H54 (cell line): ENCODE measurements at places on chromosomes 12 and 14.

- no peak for DNase-seq
Observed at GRCh38 chr12:70719672-70720420, 82.6 kb upstream of the PTPRB start.

- no peak for DNase-seq
Observed at GRCh38 chr12:27973487-27973890, 956 bp upstream of the PTHLH start.

GRCh38 chr12:109735051-109735521 lies 21.5 kb downstream of the FAM222A start:
- DNase-seq = no peak

- DNase-seq = no peak
Observed at GRCh38 chr14:103560691-103561090, 1.8 kb downstream of the BAG5 start.

DNA sequence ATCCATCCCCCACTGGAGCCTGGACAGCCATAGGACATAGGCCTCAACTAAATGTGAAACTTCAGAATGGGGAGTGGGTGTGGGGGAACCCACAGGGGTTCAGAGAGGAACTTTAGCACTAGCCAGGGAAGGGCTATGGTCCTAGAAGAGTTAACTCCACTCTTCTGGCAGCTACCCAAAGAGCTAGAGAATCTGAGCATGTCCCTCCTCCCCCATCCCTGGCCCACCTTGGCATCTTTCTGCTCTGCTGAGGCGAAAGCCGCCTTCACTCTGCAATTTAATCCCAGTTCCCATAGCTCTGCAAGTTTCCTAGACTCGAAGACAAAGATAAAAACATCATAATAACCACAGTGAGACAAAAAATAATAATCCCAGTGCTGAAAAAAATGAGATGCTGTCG lies 214.7 kb upstream of the RTL1 start:
- DNase-seq = no peak

GRCh38 chr12:18280728-18281127 lies 19.4 kb downstream of the PIK3C2G start:
- DNase-seq = no peak

DNA sequence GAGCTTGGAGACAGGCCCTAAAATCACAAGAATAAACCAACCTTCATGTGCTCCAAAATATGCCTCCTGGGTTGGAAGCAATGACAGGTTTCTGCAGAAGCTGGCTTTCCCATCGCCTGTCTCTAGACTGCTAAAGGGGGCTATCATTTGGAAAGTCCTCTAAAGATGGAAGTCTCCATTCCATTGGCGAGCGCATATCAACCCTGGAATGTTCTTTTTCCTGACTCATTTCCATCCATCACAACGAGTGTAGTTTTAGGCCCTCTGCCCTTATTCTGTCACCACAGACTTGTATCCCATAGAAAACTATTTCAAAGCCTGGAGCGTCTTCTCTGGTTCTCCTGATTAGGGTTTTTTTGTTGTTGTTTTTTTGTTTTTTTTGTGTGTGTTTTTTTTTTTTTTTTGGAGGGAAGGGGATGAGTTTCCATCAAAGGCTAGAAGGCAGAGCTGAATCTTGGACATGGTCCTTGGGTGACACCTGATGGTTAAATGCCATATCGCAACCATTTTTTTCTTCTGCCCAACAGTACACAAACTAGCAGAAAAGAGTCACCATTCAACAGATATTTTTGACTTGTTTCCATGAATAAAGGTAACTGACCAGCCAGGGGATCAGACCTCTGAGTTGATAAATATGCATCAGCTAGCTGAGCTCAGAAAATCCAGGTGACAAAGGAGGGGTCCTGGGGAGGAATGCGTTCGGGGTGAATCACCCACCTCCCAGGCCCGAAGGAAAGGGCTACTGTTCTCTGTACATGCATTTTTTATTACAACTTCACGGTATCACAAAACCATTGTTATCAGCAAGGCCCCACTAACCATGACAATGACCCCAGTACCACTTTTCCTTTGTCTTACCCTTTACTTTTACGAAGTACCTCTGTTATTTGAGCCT lies 40.5 kb downstream of the KCNA5 start:
- DNase-seq = no peak

DNA sequence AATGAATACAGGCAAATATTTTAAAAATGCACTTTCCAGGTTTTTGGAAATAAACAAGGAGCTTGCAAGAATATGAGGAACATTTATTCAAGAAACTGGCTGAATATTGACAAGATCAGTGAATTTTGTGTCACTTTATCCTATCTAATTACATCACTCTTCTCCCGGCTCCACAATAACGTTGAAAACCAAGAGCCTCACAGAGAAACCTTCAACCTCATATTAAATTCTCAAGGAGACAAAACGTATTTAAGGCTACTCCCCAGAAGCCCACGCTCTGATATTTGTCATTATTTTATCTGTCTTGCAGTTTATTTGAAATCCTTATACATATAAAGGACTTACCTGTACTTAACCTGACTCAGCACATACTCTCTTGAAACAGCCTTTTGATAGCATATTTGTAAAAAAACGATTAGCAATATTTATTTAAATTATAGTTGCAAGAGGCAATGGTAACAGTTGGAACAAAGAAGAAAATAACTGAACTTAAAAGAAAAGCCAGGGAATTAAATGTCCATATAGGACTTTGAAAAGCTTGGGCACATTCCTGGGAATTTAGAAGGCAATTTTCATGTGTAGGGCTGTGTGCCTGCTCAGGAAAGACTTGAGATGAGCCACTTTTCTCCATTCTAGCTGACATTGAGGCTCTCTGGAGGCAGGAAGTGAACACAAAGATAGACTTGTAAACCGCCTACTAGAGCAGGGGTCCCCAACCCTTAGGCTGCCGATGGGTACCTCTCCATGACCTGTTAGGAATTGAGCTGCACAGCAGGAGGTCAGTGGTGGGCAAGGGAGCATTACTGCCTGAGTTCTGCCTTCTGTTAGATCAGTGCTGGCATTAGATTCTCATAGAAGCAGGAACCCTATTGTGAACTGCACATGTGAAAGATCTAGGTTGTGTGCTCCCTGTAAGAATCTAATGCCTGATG lies 636.4 kb downstream of the SLC16A7 start:
- no peak for DNase-seq

DNA sequence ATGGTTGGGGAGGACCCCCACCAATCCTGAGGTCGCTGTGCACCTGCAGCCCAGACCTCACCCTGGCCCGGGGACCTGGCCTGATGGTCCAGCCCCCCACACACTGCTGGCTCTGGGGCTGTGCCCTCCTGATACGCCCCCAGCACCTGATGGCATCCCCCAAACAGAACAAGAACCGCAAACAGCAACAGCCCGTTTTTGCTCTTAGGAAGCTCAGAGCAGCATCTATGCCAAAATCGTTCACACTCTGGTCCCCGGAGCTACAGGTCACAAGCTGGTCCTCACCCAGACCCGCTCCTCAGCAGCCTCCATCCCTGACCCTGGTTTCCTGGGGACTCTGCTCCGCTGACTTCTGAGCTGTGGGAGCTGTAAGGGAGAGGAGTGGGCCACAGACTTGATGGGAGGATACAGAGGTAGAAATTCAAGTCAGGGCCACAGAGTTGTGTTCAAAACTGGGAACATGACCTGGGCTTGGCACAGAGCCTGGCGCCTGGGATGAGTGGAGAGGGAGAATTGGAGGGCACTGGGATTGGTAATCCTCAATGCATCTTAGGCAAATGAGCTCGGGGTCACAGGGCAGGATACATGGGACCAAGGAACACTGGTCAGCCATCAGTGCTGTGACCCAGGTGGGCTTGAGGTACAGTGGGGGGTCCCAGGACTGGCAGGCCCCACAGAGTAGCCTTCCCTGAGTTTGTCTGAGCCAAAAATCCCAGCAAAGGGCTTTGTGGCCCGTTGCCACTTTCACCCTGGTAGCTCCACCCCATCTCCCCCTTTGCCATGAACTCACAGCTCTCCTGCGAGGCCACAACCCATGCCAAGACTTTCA lies 170.9 kb upstream of the RTL1 start:
- no peak for DNase-seq

GRCh38 chr12:95089462-95089861 lies 16.0 kb upstream of the NR2C1 start:
- no peak for DNase-seq

- no peak for DNase-seq
Observed at GRCh38 chr14:59427653-59428580, 37.3 kb downstream of the GPR135 start.
